ENCODE measurements at places on chromosomes 11 and 22.

DNA sequence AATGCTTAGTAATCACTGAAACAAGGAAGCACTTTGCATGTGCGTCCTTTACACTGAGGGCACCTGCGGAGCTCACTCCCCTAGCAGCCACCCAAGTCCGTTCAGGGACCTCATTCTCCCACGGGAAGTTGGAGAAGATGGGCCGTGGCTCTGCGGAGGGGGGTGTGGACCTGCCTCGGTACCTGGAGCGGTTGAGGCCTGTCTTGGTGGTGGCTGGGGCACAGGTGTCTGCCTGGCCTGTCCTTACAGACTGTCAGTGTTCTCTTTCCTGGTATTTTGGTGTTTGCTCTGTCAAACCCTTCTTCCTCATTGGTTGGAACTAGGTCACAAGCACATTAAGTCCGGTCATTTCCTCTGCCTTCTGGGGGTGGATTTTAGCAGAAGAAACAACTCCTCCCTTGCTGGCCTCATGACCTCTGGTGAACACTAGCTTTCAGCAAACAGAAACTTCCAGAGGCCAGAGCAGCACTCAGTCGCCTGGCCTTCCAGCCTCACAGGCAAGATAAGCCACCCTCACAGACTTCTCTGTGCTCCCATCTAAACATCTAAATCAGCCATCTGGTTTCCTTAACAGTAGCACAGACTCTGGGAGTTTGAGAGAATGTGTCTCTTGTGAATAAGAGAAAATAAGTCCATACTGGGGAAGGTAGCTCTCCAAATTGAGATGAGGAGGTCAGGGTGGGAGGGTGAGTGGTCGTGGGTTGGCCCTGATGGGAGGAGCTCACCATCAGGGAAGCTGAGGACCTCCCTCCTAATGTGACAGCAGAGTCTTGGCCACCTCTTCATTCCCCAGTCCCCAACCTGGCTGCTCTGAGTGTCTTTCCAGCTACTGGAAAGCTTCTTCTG lies 8.6 kb downstream of the SNAP29 start:
- no peak for DNase-seq

DNA sequence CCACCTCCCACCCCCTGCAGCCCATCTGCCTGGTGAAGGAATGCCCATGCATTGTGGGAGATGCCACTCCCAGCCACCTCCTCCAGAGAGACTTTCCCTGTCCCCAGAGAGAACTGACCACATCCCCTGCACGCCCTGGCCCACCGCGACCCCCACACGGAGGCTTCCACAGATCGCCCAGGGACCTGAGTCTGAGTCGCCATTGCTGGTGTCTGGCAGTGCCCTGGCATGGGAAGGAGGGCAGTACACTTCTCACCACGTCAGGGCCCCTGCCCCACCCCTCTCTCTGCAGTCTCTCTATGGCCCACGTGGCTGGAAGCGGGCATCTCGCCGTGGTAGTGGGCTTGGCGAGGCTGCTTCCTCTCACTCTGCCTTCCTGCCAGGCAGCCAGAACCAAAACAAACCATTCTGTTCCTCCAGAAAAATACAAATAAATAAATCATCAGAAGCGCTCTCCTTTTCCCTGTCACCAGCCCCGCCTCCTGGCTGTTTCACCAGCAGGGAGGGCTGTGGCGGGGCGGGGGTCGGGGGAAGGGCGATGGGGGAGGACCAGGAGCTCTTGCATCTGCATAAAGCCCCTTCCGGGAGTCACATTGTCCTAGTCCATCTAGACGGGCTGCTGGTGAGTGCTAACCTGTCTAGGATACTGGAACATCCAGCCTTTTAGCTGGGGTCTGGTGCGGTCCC lies 20.9 kb downstream of the SHISAL1 start:
- DNase-seq: peak; percentile 78

DNA sequence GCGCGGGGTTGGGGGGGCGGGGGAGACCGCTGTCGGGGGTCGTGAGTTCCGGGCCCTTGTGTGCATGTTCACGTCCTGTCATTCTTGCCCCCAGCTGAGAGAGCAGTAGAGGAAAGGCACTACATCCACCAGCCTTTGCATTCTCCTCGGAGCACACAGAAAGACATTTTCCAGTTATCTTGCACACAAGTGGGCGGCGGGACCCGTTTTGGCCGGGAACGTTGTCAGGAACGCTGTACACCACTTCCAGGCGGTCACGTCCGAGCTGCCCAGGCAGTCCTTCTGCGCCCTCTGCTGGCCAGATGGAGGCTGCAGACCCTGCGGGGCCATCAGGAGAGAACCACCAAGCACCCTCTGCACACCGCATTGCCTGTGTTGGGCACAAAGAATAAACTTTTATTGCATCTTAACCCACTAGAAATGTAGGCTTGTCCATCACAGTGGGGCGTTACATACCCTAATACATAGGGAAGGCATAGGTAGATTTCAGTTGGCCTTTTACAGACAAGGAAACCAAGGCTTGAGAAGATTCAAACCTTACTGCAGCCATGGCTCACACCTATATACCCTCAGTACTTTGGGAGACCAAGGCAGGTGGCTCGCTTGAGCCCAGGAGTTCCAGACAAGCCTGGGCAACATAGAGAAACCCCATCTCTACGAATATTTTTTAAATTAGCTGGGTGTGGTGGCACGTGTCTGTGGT lies 2.8 kb upstream of the CDKN1C start:
- DNase-seq: peak; percentile 95

GRCh38 chr11:16606784-16607674 lies 131.4 kb upstream of the C11orf58 start:
- DNase-seq: peak; percentile 73

- no peak for DNase-seq
These were observed 138.7 kb upstream of the E2F8 start for GRCh38 chr11:19379465-19379864.

DNA sequence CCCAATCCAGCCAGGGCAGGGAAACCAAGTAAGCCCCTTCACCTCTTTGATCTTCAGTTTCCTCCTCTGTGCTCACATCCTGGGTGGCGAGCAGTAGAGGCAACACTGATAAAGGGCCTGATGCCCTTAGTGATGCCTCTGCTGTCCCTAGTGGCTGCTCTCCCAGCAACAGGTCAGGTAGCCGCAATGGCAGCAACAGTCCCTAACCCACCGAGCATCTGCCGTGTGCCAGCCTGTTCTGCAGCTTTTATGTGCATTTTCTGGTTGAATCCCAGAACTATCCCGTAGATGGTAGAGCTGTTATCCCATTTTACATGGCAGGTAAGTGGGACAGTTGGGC lies 5.2 kb downstream of the SCYL1 start:
- DNase-seq: no peak

DNA sequence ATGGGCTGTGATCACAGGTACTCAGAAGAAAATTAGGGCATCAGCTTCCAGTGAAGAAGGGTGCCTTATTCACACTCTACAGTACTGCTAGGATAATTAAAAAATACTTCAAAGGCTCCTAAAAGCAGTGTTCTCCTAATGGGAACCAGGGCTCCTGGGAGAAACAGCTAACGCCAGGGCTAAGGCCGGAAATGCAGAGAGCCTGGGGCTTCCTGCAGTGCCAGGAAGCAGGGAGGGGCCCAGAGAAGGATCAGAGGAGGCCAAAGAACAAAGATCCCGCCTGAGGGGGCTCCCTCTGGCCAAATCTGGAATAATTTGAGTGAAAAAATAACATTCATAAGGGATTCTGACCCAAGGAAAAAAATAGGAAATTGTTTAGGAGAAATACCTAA lies 27.5 kb downstream of the TOLLIP start:
- DNase-seq: no peak

DNA sequence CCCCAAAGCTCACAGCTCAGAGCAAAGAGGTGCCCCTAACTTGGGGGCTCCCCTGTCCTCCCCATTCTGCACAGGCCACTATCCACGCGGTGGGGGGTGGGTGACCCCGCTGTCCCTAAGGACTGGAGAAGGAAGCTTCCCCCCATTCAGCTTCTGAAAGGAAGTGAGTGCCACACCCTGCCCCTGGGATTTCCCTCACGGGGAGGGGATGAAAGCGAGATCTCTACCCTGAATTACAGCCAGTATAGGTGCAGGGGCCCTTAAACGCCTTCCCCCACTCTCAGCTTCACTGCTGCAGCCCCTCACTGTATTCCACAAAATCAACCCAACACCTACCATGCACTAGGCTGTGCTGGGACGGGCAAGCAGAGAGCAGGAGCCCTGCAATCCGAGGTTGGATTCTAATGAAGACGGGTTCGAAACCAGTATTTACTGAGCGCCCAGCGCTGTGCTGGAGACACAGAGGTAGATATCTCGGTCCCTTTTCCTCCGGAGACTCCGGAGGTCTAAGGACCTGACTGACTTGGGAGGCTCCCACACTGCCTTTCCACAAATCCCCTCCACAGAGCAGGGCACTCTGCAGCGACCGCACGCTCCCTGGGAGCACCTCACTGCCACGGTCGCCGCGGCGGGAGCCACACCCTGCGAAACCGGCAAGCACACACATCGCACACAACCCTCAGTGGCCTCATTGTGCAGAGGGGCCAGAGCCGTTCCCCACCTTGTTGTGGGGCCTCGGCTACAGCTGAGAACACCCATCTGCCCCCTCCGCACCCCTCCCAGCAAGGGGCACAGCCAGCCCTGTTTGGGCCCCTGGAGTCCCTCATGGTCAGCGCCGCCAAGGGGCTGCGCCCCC lies 1.8 kb downstream of the AHNAK start:
- DNase-seq: no peak

GRCh38 chr11:85855341-85855656 lies at the start of gene CCDC83:
Gene CCDC83 (plus strand): TSS chr11:85855383. CDS start chr11:85865124, 9,741 bp downstream.
- DNase-seq: no peak

DNA sequence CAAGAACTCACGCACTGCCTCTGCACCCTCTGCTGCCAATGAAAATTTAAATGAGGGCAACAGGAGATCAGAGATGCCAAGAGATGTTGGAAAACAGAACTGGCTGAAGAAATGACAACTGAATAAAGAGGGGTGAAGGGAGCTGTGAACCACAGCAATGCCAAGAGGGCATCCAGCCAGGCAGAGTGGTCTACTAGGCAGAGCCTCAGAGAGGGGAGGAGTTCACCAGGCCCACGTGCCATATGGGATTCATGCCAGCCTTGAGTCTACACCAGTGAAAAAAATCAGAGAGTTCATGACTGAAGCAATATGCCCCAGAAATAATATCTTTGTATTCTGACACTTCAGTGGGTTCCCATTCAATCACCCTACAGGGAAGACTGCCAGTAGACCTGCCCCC lies 4.4 kb downstream of the APOL2 start:
- DNase-seq: peak; percentile 20

GRCh38 chr11:69005631-69006368 lies 7.2 kb downstream of the MRGPRF start:
- peak; percentile 47 for DNase-seq

GRCh38 chr11:104736502-104736901 lies 161.8 kb downstream of the CASP12 start:
- no peak for DNase-seq

DNA sequence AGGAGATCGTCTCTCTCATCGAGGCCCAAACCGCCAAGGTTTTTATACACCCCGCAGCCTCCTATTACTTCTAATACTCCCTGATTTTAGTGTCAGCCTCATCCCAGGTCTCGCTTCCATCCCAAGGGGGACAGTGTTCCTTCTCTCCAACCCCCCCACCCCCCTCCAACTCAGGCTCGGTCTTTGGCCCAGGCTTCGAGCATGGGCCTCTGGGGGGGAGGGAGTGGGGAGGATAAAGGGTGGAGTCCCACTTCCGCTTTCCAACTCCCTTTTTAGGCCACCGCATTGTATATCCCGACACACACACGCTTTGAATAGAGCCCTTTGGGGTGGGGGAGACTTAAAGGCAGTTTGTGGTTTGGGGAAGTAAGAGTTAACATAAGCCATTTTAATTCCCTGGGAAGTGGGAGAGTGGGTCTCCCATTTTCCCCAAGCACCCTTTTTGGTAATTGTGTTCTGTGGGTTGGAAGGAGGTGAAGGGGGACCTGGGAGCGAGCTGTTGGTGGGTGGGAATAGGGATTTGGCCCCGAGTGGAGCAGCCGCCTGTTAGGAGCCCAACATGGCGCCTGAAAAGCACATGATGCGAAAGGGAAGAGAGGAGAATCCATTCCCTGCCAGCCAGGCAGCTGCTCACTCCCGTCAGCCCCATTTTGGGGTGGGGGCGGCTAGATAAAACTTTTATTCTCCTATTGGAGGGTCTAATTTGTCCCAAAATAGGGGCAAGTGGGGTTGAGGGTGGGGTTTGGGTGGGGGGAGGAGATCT lies 844 bp downstream of the PCF11 start:
- peak; percentile 68 for DNase-seq

GRCh38 chr11:93570759-93571413 lies 27.7 kb upstream of the SMCO4 start:
- peak; percentile 77 for DNase-seq

DNA sequence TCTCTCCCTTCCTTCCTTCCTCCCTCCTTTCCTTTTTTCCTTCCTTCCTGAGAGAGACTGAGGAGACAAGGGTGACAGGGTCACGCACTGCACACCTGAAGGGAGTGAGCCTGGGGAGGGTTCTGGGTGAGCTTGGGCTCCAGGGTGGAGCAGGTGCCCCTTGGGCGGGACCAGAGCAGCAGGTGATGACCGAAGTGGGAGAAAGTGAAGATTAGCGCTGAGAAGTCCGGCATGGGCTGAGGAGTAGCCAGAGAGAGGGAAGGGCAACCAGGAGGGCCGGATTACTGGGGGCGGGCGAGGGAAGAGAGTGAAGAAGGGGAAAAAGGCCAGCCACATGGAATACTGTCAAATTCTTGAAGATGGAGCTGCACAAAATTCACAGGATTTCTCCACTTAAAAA lies 99.2 kb upstream of the LMO1 start:
- no peak for DNase-seq

GRCh38 chr11:128448981-128449713 lies 138.2 kb downstream of the ETS1 start:
- DNase-seq: no peak

GRCh38 chr11:6022956-6023355 lies 7.6 kb downstream of the OR56A1 start:
- peak; percentile 58 for DNase-seq

GRCh38 chr22:19172213-19173046 lies 6.1 kb downstream of the SLC25A1 start:
- no peak for DNase-seq

Data from islet precursor cell (in vitro differentiated cells).